ENCODE measurements at places on chromosomes 11 and 22.

DNA sequence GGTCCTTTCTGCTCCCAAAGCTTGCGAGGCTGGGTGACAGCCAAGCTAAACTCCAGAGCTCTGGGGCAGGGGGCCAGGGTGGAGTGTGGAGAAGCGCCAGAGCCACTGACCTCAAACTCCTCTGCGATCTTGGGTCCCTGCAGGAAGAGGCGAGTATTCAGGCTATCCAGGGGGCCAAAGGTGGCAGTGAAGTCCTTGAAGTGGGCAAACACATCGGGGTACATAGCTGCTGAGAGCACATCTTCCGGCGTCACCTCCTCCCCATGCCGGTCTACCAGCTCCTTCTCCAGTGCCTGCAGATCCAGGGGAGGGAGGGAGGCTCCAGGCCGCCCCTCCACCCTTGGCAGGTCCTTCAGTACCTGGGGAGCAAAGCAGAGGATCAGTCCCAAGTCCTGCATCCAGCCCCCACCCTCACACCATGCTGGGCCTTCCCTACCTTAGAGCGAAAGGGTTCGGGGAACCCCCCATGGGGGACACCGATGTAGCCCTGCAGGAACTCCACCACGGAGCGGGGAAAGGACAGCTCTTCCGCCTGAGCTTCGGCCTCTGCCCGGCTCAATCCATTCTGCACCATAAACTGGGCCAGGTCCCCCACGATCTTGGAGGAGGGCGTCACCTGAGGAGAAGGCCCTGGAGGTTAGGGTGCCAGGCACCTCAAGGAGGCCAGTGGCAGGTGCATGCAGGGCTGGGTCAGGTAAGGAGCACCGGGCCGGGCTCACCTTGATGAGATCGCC, 6.4 kb downstream of the RCE1 start:
- no peak for DNase-seq

DNA sequence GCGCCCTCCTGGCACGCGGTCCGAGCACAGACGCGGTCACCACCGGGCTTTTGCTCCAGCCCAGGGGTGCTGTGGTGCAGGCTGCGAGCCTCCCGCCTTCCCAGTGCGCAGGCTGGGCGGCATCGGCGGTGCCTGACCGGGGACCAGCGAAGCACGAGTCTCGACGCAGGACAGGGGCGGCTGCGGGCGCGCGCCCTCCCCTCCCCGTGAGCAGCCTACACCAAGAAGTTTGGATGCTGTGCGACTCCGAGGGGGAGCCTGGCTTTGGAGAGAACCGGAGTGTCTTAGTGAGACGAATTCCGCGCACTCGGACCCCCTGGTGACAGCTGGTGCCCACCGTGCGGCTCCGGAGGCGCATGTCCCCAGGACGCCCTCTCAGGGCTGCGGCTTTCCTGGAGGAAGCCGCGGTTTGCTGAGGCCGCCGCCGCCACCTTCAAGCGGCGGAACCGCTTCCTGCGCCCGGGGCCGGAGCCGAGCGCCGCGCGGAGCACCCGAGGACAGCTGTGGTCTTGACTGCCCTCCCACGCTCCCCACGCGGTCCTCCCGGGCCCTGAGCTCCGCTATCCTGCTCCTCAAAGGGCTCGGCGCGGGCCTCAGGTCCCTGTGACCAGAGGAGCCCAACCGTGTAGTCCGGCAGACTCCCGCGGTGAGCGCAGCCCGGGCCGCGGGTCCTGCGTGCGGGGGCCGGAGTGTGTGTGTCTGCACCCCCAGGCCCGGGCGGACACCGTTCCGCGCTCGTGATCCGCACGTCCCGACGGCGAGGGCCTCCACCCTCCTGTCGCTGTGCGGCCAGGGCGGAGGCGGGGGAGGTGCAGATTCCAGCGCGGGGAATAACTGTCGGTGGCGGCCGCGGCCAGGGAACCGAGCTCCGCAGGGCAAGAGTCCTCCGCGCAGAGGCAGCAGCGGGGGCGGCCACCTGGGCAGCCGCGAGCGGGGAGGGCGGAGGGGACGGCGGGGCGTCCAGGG, 1.7 kb downstream of the FGF3 start:
- no peak for DNase-seq

DNA sequence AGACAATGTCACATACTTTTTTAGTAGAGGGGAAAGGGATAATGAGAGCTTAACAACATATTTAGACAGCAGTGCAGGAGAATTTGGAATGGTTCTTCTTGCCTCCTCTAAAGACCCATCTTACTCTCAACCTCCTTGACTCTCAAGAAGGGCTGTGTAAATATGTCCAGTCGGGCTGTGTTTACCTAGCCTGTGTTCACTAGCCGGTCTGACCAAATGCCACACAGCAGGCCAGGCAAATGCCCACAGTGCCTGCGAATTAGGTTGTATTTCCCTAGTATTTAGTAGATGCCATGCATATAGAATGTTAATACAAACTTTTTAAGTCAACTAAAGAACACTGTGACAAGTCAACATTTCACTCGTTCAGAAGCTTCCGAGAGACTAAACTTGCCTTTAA, 51.4 kb upstream of the MTMR2 start:
- no peak for DNase-seq

- no peak for DNase-seq
Observed at GRCh38 chr11:109884501-109884900, 208.7 kb upstream of the ZC3H12C start.

DNA sequence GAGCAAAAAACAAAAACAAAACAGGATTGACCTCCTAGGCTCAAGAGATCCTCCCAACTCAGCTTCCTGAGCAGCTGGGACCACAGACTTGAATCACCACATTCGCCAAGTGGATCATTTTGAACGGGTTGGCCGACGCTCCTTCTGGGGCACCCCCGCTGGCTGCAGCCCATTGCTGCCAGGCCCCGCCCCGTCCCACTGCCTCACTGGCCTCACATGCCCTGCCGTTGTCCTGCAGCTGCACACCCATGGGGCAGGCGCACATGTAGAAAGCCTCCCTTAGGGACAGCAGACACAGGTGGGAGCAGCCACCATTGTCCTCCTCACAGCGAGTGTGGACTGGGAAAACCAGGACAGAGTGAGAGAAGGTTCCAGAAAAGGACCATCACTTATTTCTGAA, 154.5 kb downstream of the CRYBB2 start:
- DNase-seq = no peak

DNA sequence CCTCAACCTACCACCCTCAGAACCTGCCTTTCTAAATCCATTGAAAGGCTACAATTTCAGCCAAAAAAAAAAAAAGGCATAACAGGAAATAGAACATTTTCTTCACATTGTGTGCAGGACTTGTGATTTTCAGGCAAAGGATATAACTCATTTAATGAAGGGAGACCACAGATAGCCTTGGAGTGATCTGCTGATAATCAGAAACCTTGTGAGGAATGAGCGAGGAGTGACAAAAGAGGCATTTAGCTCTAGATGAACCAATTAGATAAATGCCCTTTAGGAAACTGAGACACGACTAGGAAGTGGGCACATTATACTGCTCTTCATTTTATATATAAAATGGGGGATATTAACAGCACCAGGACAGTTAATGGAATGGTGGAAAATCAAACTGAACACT, 216.5 kb upstream of the GRIA4 start:
- DNase-seq = no peak

- peak; percentile 63 for DNase-seq
Observed at GRCh38 chr11:123517559-123518364, 87.7 kb downstream of the GRAMD1B start.

GRCh38 chr11:111459506-111460270, 52.5 kb downstream of the BTG4 start:
- DNase-seq = no peak

DNA sequence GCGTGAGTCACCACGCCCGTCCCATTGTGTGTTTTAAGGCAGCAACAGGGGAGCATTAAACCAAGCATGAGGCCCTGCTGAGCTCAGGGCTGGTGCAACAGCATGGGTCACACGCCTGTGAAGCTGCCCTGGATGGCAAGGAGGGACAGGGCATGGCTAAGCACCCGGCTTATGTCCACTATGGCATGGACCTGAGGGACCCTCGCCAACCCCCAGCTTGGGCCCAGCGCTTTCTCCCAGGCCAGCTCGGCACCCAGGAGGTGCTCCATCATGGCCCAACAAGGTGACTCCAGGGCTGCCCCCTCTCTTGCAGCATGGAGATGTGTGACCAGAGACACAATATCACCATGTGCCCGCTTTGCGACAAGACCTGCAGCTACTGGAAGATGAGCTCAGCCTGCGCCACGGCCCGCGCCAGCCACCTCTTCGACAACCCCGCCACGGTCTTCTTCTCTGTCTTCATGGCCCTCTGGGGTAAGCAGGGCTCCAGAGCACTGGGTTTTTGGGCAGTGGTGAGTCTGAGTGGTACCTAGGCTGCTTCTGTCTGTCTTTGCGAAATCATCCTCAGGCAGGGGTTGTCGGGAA, 53.6 kb downstream of the ANO1 start:
- DNase-seq = no peak

DNA sequence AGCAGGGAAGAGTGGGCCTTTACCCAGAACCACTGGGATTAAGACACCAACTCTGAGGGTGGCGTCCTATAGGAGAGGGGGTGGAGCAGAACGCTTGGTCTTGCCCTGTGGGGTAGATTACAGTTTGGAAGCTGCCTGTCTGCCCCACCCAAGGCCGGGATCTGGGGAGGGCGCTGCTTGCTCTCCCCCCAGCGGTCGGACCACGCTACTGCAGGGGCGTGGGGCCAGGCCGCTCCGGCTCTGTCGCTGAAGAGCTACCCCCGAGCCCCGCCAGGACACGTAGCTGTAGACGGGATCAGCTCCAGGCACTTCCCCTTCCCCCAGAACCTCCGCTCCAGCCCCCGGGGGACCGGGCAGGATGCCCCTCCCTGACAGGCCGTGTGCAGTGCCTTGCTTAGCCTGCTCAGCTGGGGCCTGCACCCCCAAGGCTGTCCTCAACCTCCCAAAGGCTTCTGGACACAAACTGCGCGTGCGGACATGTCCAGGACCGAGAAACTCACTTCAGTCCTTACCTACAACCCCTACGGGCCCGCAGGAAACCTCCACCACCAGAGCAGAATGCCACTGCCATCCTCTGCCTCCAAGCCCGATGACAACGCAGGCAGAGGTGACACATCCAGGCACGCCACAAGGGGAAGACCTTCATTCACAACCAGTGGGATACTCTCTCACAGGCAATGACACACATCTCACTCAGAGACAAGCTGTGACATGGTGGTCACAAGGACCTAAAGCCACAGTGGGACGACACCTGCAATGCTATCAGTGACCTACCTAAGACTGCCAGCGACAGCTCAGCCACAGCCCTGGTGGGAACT, 3.6 kb downstream of the AHNAK start:
- peak; percentile 88 for DNase-seq

GRCh38 chr22:29275819-29276565, 7.9 kb downstream of the EWSR1 start:
- no peak for DNase-seq

GRCh38 chr22:20602609-20603164, 95.3 kb downstream of the MED15 start:
- no peak for DNase-seq

DNA sequence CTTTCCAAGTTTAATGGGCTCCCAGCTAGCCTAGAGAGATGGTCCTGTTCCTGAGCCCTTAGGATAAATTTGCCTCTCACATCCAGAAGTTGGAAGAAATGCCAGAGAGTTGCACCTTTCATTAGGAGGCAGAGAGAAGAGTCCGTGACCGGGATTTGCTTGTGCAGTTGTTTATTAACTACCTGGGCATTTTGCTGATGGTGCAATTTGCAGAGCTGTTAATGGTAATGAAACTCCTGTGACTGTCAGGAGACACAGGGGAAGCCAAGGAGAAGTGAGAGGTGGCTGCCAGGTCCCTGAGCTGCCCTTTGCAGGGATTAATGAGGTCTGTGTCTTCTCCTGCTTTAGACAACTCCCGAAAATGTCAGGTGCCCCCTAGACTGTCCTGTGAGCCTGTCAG, 69.1 kb upstream of the B3GAT1 start:
- no peak for DNase-seq

DNA sequence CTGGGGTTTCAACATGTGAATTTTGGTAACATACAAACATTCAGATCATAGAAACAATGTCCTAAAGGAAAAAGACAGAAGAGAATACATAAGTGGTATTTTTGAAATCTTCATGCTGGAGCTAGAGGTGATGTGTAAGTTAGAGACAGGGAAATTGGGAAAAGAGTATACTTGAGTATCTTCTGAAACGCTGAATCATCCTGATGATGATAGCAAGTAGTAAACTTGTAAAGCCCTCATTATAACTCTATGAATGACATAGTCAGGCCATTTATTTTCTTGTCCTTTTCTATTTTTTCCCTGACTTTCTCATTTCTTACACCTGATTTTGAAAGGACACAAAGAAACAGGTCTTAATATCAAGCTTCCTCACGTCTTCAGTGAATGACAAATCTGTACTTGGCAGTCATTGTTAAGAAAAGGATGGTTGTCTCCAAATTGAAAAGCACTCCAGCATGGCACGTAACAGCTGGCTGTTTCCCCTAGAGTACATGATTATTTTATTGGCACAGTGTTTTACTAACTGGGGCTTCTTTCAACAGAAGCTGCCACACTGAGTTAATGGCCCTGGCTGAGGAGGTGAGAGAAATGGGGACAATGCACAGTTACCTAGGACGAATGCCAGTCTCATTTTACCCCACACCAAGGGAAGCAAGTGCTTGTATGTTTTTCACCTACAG, 140.7 kb upstream of the CTSC start:
- DNase-seq = no peak

- no peak for DNase-seq
Observed at GRCh38 chr11:113106507-113106906, 145.3 kb downstream of the NCAM1 start.

DNA sequence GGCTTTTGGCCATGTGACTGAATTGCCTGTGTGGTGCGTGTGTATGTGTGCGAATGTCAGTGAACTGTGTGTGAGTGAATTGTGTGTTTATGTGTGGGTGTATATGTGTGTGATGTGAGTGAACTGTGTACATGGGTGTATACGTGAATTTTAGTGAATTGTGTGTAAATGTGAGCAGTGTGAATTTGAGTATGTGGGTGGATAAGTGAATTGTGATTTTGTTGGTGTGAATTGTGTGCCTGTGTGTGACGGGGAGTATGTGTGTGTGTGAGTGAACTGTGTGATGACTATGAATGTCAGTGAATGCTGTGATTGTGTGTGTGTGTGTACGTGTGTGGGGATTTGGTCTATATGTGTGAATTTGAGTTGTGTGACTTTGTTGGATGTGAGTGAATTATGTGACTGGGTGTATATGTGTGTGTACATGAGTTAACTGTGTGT, 3.5 kb downstream of the DDTL start:
- no peak for DNase-seq

DNA sequence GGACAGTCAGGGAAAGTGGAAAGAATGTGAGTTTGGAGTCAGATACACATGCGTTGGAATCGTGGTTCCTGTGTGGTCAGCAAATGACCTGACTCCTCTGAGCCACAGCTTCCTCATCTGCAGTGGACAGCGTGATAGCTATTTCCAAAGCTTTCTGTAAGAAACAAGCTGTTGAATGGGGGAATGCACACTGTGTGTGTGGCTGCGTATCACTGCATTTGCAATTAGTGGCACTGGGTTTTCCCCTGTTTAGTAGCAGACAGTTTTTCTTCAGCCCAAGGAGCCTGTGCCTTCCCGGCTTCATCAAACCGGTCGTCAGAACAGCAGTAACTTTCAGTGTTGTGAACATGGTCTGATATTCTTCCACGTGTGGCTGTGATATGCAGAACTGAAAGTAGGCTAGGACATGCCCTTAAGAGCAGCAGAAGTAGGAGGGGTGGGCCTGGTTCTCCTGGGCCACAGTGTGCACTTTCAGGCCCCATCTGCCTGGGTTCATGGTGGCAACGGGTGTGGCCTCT, 121.5 kb downstream of the RRAS2 start:
- peak; percentile 85 for DNase-seq
